Activated CD8-positive, alpha-beta memory T cell treated with anti-CD3 and anti-CD28 coated beads for 4 hours (primary cell): ENCODE measurements at places on chromosomes 4 and X.

DNA sequence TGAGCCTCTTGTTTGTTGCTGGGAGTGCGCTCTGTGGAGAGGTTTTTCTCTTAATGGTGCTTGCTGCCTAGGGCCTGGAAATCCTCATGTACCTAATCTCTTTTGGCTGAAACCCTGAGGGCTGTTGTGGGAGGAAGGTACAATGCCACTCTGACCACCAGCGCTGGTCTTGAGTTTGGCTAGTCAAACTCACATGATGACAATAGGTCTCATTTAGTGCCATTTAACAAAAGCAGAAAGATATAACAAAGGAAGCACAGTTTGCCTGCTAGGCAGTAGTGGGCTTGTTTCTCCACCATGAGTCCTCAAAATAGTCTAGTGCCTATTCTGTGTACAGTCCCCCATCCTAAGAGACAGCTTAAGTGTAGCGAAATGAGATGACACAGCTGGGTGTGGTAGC is 111.3 kb downstream of the TSPAN7 start:
- DNase-seq: no peak

DNA sequence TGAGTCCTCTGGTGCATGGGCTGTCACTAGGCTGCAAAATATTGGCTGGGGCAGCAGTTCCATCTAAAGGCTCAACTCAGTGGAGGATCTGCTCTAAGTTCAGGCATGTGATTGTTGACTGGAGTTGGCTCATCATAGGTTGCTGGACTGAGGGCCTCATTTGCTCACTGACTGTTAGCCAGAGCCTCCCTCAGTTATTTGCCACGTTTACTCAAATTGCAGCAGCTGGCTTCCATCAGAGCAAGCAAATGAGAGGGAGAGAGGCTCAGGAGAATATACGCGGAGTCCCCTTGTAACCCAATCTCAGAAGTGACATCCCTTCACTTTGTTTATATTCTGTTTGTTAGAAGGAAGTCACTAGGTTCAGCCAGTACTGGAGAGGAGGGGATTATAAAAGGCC is 54.1 kb downstream of the BMP3 start:
- DNase-seq: no peak

- DNase-seq: no peak
Measured at GRCh38 chrX:130645955-130646583, 244.3 kb downstream of the RBMX2 start.

DNA sequence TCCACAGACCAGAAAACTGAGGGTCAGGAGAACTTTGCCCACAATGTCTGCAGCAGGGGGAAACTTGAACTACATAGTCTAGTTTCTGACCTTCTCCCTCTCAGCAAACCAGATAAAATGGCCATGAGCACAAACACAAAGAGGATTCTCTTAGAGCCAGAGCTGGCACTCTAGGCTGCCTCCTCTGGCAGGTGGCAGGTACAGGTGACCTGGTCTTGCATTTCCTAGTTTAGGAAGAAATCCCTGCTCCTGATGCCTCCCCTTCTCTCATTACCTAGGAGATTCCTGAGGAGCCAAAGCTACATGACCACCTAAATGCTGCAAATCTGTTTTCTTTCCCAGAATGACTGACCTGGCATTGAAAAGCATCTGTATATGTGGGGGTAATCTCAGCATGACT is 45.1 kb downstream of the ARHGEF9 start:
- DNase-seq: no peak
